Cortex of kidney (tissue), 1 donor: ENCODE measurements at places on chromosomes 12 and 14.

DNA sequence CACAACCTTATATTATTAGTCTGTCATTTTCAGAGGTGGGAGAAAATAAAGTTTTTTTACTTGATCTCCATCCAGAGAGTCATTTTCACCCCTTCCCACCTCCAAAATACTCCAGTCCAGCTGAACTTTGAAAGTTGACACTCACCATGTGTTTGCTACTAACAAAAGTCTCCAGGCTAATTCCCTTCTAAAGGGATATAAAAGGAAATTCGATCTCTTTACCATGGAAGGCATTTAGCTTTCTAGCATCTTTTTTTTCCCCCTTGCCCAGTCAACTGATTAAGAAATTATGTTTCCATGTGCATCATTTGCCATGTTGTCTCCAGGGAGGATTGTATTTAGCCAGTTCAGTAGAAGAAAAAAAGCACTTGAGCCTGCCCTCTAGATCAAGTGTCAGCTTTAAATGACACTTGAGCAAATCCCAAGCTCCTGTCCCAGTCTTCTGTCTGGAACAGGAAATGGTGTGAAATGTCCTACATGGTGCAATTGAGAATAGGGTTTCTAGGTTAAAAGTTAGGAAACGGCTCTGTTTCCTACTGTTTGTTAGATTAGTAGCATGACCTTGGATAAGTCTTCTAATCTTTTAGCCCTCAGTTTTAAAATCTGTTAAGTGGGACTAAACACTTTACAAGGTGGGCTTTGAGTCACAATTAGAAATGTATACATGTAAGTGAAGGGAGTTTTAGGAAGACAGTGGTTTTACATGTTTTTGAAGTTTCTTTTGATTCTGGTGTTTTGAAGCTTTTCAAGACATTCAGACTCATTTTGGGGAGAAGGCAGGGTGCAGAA, 67.2 kb downstream of the GNS start:
- no peak for DNase-seq

DNA sequence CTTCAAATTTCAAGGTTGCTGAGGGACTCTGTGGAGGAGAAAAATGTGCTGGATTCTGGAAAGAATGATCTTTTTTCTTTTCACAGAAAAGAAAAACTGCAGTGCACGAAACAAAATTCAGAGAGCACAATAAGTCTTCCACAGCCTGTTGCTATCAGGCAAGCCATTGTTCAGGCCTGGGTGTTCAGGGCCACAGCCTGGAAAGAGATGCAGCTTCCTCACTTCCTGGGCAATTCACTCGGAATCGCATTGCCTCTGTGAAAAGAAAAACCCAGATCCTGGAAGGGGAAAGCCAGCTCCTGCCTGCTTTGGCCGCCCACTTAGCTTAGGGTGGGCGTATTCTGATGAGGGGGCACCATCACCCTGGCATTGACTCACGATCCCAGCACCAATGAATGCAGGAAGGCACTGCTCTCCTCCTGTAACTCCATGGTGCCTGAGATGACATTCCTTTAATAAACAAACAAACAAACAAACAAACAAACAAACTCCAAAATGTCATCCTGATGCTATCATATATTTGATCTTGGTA, 863.9 kb downstream of the BCL11B start:
- no peak for DNase-seq

DNA sequence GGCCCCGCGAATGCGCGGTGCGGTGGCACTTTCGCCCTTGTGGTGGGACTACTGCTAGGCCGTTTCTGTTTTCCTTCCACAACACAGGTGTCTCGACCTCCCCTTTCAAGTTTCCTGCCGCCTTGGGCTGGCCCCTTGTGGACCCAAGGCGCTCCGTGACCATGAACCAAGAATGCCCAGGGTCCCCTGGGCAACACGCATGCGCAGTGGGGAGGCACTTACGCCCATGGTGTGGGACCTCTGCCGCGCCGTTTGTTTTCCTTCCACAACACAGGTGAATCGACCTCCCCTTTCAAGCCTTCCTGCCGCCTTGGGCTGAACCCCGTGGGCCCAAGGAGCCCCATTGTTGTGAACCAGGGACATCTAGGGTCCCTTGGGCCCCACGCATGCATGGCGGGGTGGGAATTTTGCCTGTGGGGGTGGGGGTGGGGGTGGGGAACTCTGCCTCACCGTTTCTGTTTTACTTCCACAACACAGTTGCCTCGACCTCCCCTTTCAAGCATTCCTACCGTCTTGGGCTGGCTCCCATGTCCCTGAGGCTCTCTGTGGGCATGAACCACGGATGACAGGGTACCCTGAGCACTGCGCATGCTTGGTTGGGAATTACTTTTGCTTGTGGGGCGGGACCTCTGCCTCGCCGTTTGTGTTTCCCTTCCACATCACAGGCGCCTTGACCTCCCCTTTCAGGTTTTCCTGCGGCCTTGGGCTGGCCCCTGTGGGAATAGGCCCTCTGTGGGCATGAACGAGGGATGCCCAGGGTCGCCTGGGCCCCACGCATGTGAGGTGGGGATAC, 355.1 kb downstream of the ALG10 start:
- no peak for DNase-seq

DNA sequence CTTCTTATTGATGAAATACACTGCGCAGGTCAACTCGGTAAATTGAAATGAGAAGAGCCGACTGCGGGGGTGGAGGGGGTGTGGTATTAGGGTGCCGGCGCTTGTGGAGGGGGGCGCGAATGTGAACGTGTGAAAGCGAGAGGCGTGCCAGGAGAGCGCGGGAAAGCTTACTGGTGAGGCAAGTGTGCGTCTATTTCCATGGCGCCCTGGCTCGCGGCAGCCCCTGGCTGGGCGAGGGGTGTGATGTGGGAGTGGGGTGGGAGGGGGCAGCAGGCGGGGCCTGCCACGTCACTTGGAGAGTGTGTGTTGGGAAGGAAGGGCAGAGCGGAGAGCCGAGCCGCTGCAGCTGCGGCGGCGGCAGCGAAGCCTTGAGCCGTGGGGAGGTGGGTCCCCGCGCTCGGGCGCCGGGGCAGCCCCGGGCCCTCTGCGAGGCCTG, 88.8 kb downstream of the GALNT8 start:
- no peak for DNase-seq

GRCh38 chr12:43349863-43350262, 202.1 kb downstream of the ADAMTS20 start:
- no peak for DNase-seq

GRCh38 chr12:51942501-51943000, 8.9 kb upstream of the ACVR1B start:
- DNase-seq, result no peak

DNA sequence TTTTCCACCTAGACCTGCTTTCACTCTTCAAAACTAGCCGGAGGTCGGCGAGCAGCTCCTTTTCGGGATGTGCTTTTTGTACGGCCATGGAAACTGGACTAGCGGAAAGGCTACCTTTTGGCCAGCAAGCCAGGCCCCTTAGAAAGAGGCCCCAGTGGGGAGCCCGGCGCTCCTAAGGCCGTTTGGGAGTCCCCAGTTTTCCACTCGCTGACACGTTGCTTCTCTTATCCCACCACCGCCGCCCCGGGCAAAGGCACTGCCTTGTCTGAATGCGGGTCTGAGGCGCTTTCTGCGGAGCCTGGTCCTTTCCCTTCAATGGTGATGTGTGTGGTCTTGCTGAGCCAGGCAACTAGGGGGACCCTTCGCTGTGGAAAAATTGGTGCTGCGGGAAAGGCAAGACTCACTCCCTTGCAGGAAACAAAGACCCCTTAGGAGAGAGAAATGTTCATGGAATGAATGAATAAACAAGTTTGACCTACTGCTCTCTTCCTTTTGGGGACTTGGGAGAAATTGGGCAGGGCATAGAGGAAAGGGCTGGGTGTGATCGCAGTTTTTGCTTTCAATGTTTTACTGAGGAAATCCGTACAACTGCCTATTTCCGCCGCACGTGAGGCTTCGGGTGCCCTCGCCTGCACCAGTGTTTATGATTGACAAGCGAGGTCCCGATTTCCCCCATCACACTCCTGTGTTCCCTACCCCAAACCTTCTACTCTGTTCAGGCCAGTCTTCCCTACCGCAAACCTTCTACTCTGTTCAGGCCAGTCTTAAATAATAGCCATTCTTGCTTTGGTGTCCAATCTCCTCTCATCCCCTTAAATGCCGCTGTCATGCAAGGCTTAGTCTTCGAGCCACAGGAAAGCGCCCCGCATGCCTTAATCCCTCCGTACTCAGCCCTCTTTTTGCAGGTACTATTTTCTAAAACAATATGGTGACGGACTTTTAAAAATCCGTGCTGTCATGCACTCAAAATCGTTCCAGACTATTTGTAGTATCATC, 1.0 kb upstream of the SLC38A2 start:
- DNase-seq, result no peak

- no peak for DNase-seq
Observed at GRCh38 chr14:81137316-81137715, 83.4 kb downstream of the GTF2A1 start.

GRCh38 chr12:13386323-13387039, 190.0 kb downstream of the EMP1 start:
- DNase-seq, result no peak

- no peak for DNase-seq
Observed at GRCh38 chr12:9647825-9648700, 21.4 kb upstream of the CLEC2D start.

DNA sequence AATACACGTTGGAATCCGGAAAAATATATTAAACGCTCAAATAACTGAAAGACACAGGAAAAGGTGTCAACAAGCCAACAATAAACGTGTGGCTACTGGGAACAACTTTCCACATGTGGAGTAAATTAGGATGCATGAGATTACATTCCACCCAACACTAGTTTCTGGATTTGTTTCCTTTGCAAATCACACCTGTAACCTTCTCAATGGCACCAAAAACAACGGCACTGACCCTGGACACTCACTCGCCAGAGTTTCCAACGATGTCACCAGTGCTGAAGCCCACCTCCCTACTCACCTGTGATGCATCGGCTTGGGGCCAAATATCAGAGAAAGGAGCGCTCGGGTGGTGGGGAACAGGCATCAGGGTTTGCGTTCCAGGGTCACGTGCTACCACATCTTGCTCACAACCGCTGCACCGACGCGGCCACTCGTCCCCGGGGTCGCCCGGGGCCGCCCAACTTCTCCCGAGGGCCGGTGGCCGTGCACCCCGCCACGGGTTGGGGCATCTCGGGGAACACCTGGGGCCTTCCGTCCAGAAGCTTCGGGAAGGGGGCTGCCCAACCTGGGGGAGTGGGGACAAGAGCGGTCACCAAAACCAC, 629 bp downstream of the PRDM4 start:
- no peak for DNase-seq

GRCh38 chr12:130588696-130589539, 127.2 kb downstream of the RIMBP2 start:
- DNase-seq, result no peak

DNA sequence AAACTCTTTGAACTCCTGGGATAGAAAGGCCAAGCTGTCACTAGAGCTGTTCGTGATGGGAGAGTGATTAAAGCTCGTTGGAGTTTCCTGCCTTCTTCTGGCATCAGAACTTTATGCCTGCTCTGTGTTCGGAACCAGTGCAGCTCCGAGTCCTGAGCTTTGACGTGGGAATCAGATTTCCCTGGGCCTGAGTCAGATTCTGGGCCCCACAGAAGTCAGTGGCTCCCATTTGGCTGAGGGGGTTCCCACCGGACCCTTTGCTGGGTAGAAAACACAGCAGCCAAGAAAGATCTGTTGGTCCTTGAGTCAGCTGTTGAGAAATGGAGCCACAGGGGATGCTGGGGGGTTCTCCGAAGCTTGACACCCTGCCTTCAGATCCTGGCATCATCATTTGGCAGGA, 238.0 kb downstream of the CHST11 start:
- no peak for DNase-seq

- no peak for DNase-seq
Observed at GRCh38 chr12:62426089-62426488, 40.5 kb upstream of the MON2 start.

DNA sequence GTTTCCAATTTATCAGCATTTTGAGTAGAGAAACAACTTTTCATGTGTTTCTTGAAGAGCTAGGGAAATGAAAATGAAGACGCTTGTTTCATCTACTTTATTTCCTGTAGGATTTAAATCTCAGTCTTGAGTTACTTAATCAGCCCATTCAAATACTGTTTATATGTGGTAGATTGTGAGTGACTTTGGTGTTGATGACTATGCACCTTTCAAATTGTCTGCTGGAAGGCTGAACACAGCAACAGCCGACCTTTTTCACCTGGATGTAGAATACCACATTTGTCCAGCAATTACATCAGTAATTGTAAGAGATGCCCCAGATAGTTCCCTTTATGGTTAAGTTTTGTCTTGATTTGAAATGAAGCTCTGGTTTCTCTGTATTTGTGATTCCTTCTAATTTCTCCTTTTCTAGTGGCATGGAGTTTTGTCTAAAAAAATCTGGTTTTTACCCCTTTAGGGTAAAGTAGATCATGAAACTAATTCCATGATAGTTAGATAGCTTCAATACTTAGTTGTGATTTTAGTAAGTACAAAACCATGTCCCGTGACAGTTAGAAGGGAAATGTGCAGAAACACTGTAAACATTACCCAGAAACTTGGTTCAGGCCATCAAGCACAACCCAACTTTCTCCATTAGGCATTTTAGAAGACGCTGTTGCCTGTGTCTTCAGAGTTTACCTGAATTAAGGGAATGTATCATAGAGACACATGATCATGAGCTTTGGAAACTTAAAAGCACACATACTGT, 165.0 kb downstream of the SRGAP1 start:
- DNase-seq, result no peak

GRCh38 chr12:42143452-42144157, 1.1 kb downstream of the GXYLT1 start:
- DNase-seq, result no peak

- DNase-seq, result no peak
Observed at GRCh38 chr12:104469066-104469465, 12.3 kb downstream of the CHST11 start.

GRCh38 chr14:54929556-54929955, 26.9 kb upstream of the GCH1 start:
- DNase-seq, result no peak

- no peak for DNase-seq
Observed at GRCh38 chr14:51228890-51229289, 11.2 kb upstream of the TMX1 start.

- no peak for DNase-seq
Observed at GRCh38 chr12:68461645-68462044, 129.5 kb upstream of the MDM1 start.

DNA sequence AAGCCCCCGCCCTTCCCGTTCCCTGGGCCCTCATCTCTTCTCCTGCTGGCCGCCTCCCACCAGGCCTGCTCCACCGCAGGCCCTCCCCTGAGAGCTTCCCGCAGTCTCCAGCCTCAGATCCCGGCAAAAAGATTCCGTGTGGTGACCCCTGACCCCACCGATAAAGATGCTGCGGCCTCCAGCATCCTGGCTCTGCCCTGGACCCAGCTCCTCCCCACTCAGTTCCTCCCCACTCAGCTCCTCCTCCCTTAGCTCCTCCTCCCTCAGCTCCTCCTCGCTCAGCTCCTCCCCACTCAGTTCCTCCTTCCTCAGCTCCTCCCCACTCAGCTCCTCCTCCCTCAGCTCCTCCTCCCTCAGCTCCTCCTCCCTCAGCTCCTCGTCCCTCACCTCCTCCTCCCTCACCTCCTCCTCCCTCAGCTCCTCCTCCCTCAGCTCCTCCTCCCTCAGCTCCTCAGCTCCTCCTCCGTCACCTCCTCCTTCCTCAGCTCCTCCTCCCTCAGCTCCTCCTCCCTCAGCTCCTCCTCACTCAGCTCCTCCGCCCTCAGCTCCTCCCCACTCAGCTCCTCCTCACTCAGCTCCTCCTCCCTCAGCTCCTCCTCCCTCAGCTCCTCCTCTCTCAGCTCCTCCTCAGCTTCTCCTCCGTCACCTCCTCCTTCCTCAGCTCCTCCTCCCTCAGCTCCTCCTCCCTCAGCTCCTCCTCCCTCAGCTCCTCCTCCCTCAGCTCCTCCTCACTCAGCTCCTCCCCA, 17.0 kb downstream of the NOC4L start:
- no peak for DNase-seq

- DNase-seq, result no peak
Observed at GRCh38 chr12:107474639-107475539, 210.7 kb upstream of the PWP1 start.

- DNase-seq, result no peak
Observed at GRCh38 chr12:132216354-132216987, 72.2 kb downstream of the NOC4L start.
